ENCODE measurements at places on chromosomes 2 and 18.

DNA sequence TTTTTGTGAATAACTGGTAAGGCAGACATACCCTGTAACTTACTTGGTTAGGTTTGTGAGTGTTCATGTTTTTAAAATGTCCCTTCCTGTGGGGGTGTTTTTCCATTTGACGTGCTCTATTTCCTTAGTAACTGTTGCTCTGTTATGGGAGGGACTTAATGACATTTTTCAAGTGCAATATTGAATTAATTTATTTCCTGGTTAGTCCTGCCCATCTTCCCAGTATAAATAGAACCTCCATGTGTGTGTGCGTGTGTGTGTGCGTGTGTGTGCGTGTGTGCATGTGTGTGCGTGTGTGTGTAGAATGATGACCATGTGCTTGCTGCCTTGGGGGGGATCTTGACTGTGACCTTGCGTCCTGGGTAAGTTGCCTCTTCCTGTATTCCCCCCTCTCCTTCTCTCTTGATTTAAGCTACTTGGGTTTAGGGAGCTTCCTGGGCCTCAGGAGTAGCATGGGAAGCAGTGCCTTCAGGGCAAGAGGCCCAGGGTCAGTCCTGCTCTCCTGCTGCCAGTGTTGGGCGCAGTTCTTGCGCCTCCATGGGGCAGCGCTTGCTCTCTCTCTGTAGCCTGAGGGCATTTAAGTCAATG is 163.9 kb downstream of the LDLRAD4 start:
- DNase-seq: no peak

DNA sequence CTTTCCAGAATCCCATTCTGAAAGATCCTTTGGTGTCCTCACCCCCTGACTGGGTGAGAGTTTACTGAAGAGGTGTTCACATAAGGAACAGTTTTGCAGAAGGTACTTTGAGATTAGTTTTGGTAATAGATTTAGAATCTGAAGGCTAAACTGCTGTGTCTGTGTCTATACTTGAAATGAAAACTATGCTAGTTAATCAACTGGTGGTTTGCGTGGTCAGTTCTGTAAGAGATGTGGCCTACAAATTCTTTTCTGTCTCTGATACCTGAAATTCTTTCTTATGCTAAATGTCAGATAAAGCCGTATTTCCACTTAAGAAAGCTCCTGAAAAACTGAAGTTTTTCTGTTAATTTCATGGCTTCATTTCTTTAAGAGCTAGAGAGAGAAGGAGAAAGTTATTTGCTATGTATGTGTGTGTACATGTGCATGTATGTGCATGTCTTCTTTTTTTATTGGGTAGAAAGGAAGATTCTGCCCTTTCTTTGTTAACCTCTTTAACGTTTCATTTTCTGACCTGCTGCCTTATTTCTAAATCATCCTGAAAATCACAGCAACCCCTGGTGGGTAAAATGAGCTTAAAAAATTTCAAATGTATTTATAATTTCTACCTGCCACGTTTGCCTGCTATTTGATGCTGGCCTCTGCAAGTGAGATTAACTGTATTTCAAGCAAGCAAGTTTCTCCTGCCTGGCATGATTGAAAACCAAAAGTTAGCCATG is 552.0 kb upstream of the NRP2 start:
- no peak for DNase-seq

GRCh38 chr2:38702413-38702812 is 36.5 kb downstream of the GALM start:
- no peak for DNase-seq

DNA sequence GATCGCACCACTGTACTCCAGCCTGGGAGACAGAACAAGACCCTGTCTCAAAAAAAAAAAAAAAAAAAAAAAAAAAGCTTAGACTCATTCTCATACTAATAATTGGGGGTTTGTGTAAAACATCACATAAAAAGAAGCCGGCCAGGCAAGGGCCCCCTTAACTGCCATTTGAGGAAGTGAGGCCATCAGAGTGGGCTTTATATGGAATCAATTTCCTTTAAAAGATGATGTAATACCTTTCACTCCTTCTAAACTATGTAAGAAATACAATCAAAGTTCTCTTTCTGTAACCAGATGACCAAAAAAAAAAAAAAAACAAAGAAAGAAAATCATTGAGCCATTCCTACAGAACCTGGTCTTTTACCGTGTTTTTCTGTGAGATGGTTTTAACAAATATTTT is 13.1 kb upstream of the GPR55 start:
- no peak for DNase-seq

GRCh38 chr18:12028040-12028628 is 46.8 kb downstream of the IMPA2 start:
- no peak for DNase-seq

DNA sequence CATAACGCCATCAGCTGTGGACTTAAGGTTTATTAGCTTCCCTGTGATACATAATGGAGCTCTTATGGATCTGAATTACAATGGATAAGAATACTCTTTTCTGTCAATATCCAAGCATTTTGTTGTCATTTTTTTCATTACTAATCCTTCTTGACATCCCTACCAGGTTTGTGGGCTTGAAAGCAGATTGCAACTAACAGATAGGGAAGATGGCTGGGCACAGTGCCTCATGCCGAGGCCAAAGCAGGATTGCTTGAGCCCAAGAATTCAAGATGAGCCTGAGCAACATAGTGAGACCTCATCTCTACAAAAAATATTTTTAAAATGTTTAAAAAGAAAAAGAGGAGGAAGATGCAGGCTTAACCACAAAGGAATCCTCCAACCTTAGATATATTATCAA is 42.4 kb downstream of the ASXL2 start:
- no peak for DNase-seq

DNA sequence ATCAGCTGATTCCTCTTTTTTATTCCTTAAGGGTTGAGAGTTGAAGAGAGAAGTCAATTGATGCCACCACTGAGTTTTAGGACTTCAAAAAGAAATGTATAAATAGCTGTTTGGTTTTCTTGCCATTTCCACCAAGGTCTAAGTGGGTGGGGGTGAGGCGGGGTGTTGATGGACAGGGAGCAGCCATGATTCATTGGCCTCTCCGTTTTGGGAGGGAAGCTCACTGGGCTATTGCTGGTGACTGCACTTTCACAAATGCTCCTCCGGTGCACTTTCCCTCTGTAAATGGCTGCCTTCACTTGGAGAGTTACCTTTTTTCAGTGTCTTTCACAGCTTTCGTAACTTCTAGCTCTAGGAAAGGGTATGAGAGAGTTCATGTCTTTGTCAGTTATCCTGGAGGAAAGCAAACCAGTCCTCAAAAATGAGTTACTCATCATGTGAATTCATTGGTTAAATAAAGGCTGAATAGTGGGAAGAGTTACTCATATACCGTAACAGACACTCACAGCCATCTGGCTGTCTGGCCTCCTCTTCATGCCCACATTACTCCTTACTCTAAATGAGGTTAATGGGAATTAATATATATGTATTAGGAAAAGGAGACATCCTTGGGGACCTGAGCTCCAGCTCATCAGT is 17.4 kb upstream of the CTAGE1 start:
- DNase-seq: no peak

DNA sequence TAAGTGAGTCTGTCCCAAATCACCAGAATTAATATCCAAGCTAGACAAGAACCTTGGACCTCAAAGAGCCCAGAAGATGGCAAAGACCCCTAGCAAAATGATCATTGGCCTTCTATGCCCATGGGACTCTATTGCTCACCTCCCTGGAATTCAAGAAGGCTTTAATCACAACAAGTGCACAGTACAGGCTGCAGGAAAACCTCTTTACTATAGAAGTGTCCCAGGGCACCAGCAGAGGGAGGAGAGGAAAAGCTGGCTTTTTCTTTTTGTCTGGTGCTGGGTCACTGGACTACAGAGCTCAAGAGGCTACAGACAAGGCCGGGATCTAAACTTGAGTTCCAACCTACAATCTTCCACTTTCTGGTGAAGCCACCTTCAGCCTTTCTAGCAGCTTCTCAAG is 88.3 kb upstream of the PPP1CB start:
- no peak for DNase-seq

GRCh38 chr18:33641141-33641540 is 63.1 kb downstream of the ASXL3 start:
- DNase-seq: no peak

DNA sequence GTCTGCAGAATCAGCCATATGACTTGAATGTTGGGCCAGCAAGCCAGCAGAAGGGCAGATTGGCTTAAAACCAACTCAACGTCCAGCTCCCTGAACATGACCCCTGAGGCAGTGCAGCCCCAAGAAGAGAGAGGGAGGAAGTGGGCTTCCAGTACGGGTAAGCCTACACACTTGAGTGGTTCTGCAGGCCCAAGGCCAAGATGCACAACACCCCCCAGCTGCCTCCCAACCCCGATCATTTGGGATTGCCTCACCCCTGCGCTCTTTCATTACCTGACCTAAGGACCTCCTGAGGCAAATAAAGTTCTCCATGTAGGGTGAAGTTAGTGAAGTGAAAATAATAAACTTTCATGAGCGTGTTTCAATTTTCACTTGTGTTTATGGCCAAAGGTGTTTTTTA is 536.0 kb downstream of the TNS1 start:
- DNase-seq: no peak

- no peak for DNase-seq
Measured at GRCh38 chr2:128422571-128422970, 103.9 kb upstream of the HS6ST1 start.

DNA sequence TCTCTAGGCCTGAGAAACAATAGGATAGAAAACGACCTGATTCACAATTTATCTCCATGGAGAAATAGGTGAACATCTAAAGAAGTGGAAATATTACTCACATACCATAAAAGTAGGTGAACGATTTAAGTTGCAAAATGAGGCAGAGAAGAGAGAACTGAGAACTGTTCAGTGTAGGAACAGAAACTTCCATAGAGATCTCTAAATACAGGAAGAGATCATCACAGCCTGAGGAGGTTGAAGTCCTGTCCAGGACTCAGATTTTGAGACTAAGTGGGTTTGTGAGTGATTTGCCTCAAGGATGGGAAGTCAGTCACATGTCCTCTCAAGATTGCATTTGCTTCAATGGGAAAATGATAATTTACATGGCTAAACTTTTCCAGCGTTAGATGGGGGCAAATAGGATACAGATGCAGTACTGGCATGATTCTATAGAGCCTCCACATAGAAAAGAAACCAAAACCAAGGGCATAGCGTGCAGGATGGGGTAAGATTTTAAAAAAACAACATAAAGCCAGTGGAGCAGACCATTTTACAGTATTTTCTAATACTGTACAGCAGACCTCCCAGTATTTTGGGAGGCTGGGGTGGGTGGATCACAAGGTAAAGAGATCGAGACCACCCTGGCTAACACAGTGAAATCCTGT is 68.8 kb downstream of the MEP1B start:
- no peak for DNase-seq

DNA sequence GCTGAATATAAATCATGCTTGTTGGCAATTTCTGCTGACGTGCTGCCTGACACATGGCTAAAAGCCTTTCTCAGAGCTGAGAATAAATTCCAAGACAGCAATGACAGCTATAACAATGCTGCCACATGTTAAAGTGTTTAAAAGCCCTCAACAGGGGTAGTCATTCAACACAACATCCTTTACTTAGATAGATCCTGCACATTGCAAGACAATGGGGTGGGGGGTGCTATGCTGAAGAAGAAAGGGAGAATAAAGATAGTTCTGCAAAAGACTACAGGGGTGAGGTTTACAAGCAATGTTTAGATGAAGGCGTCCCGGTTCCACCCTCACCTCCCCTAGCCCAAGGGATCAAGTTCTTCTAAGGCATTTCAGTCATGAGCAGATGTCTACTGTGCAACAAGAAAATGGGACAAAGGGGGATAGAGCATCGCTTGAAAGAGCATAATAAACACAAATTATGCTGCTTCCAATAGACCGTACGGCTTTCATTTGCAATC is 291.0 kb upstream of the ACVR2A start:
- DNase-seq: no peak

DNA sequence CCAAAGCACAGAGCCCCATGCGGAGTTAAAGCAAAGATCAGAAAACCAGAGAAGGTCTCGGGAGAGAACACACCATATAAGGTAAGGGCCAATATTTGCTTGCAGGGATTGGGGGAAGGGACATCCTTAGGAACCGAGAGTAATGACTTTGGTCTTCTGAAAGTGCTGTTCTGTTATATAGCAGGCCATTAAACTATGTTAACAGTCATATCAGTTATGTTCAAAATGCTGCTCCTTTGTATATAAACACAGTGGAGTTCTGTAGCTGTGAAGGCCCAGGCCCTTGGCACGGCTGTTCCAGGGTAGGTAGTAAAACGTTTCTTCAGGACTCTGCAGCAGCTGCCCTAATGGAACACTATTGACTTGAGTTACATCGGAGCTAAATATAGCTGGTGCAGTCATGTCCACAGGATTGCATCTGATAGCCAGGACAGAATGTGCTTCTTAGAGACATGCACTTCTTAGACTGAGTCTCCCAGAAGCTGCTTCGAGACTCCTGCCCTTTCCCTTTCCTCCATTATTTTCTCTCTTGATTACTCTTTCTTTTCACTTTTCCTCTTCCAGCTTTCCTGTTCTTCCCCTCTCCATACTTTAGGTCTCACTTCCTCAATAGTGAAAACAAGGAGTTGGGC is 122.4 kb downstream of the SETBP1 start:
- DNase-seq: no peak

DNA sequence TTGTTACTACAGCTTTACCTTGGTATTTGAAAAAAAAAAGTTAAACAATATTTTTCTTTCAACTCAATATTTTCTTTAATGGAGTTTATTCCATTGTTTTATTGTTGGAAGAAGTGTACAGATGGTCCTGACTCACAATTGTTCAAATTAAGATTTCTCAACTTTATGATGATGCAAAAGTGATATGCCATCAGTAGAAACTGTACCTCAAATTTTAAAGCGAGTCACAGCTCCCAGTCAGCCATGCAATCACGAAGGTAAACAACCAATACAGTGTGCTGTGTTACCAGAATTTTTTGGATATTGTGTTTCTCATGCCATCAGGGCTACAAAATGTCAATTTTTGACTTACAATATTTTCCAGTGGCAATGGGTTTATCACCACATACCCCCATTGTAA is 54.0 kb upstream of the COL5A2 start:
- DNase-seq: no peak

DNA sequence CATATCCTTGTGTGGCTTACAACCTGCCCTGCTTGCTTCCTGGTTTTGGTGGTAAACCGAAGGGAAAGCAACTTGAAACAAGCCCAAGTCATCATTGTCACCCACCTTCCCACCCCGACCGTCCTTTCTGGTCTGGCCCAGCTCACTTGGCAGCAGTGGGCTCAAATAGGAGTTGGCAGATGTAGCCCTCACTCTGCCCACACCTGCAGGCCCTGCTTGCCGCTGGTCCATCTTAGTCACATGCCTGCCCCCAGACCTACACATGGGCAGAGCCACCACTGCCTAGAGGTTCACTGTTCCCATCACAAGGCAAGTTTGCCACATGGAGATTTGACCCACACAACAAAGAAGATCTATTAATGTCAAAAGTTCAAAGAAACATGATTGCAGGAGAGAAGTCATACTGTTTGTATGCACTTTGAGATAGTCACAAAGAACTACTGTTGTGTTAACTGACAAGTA is 9.3 kb downstream of the EIPR1 start:
- DNase-seq: no peak

- DNase-seq: no peak
Measured at GRCh38 chr18:11066038-11066437, 83.3 kb downstream of the PIEZO2 start.
